Thoracic aorta (tissue), 2 donors: ENCODE measurements at places on chromosomes 4 and X.

DNA sequence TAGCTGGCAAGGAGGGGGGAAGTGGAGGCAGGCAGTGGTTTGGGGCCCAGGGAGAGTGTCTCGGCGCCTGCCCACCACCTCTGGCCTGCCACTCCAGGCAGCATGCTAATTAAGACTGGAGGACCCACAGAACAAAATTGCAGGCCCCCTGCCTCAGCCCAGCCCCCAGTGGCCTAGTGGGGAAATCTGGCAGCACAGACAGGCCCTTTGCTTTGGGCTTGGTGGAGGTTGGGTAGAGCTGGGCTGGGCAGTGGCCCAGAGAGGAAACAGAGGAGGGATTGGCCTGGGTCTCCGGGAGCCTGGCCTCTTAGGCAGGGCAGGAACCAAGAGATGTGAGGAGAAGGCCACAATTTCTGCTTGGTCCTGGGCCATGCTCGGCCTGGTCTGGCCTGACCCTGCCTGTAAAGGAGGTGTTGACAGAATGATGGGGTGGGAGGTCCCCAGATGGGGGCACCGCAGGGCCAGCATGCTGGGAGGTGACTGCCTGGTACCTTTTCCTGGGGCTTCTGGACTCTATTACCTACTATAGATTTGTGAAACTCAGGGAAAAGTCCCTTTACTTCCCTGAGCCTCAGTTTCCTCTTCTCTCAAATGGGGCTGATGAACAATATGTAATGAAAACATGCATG, 92.4 kb upstream of the PJA1 start:
- H3K36me3 ChIP-seq = no peaks in the 10 kb centered on the region
- H3K27ac ChIP-seq = no peak overlapping the region
- no peaks in the 10 kb centered on the region for H3K27me3 ChIP-seq
- no peak for DNase-seq
- no peaks in the 10 kb centered on the region for H3K4me1 ChIP-seq

- H3K27me3 ChIP-seq = no peaks in the 10 kb centered on the region
- DNase-seq = no peak
- H3K27ac ChIP-seq = no peak overlapping the region
- H3K4me3 ChIP-seq = no peak overlapping the region
Observed at GRCh38 chr4:15262396-15262795, 165.4 kb upstream of the C1QTNF7 start.

- no peaks in the 10 kb centered on the region for H3K4me1 ChIP-seq
- no peak overlapping the region for H3K27ac ChIP-seq
- no peak for DNase-seq
- no peaks in the 10 kb centered on the region for H3K27me3 ChIP-seq
- H3K4me3 ChIP-seq = no peak overlapping the region
- H3K36me3 ChIP-seq = no peaks in the 10 kb centered on the region
Observed at GRCh38 chrX:103343105-103343504, 13.1 kb downstream of the TCEAL7 start.

DNA sequence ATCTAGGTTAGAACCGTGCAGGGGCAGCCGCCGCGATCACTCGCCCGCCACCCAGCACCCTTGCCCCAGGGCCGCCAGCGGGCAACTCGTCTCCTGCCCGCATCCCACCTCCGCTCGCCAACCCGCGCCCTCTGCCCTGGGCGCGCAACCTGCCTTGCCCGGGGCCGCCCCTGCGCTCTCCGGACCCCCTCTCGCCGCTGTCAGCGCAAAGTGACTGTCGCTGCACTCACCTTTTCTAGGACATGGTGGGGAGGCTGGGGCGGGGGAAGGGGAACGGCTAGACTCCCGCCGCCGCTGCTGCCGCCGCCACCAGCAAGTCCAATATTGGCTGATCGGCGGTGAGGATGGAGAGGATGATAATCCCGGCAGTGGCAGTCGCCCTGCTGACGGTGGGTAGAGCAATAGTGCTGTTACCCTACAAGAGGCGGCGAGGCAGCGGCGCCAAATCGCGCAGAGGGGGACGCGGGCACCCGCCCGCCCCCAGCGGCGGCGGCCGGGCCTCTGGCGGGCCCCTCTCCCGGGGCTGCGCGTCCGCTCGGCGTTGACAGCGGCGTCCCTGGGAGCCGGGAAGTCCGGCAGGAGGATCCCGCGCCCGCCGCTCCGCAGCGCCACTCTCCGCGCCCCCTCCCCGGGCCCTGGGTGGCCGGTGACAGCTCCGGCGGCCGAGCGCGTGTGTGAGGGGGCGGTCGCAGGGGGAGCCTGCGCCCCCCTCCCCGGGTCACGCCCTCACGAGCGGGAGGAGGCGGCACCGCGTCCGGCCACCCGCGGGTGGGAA, 2.3 kb upstream of the NR3C2 start:
- no peak for DNase-seq
- no peaks in the 10 kb centered on the region for H3K27me3 ChIP-seq
- H3K4me3 ChIP-seq = peak overlapping the region; percentile 100
- peak overlapping the region; percentile 33 for H3K27ac ChIP-seq

DNA sequence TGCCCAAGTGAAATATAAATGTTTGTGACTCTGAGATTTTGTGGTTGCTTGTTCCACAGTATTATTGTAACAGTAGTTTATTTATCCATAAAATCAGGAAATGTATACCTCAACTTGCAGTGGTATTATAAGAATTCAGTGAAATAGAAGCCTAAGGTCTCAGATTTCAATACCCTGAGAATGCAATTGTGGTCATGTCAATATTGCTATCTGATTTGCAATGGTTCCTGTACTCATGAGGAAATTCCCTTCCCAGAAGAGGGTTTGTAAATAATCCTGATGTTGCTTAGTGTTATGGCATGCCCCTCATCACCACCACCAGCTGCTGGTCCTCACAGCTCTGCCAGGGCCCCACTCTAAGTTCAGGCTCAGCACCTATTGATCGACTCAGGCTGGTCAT, 67.8 kb downstream of the SLC34A2 start:
- H3K36me3 ChIP-seq = no peaks in the 10 kb centered on the region
- no peak overlapping the region for H3K27ac ChIP-seq
- H3K27me3 ChIP-seq = no peaks in the 10 kb centered on the region
- H3K4me1 ChIP-seq = no peaks in the 10 kb centered on the region
- no peak overlapping the region for H3K4me3 ChIP-seq
- no peak for DNase-seq

DNA sequence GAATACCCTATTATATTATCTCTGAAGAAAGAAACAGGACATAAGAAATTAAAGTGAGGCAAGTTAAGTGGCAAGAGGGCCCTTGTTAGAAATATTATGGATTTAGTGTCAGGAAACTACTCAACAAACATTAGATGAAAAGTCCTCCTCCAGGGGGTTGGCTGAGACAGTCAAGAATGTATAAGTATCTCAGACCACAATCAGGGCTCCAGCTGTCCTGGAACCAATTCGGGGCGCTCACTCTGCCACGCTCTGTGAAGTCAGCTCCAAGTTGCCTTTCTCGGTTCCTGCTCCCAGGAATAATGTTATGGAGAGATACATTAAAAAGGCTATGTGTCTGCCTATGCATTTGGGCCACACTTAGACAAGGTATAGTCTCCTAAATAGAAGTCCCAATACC, 73.3 kb downstream of the RASGEF1B start:
- no peak overlapping the region for H3K27ac ChIP-seq
- no peak overlapping the region for H3K4me3 ChIP-seq
- no peaks in the 10 kb centered on the region for H3K36me3 ChIP-seq
- no peaks in the 10 kb centered on the region for H3K27me3 ChIP-seq
- no peaks in the 10 kb centered on the region for H3K4me1 ChIP-seq

DNA sequence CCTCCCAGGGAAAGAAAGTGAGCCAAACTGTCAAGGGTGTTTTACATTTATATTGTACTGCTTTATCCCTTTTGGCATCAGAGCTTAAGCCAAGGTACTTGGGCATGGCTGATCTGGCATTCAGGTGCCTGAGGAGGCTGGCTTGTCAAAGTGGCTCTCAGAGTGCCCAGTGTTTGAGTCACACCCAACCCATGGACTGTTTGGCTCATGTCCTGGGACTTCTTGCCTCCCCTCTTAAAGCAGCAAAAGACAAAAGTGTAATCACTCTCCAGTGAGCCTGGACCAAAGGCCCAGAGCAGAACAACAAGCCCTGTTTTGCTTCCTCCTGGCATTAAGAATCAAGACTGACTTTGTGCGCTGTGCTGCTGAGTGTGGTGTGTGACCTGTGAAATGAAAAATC, 311.7 kb upstream of the TAPT1 start:
- H3K4me3 ChIP-seq = no peak overlapping the region
- DNase-seq = no peak
- no peaks in the 10 kb centered on the region for H3K27me3 ChIP-seq
- H3K36me3 ChIP-seq = no peaks in the 10 kb centered on the region
- peak overlapping the region; percentile 37 for H3K27ac ChIP-seq

DNA sequence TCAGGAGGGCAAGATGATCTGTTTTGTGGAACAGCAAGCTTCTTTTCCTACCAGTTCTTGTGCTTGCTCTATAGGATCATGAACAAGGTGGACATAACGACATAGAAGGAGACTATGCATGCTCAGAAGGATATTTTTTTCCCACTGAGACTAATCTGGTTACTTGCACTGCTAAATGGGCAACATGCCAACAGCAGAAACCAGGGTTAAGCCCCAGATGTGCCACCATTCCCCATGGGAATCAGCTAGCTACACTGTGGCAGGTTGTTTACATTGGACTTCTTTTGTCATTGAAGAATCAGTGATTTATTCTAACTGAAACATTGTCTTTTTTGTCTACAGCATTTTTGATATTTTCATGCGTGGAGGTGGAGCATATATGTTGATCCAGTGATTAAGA, 165.6 kb downstream of the C4orf33 start:
- no peaks in the 10 kb centered on the region for H3K27me3 ChIP-seq
- no peak for DNase-seq
- no peak overlapping the region for H3K27ac ChIP-seq

DNA sequence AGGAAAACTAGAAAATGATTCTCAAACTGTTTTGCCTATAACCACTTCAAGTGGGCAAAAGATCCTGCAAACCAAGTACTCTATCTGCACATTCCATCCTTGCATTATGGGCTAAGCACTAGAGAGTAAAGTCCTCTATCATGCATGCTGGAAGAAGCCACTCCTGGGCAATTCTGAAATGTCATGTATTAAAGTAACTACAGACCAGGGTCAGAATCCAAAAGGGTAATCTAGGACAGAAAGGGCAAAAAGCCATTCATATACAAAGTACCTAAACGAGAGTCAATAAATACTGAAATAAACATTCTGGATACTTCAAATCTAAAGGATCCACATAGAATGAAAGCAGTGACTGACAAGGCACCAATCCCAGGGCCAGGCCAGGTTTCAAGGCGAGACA, 1.0 kb downstream of the SNX12 start:
- H3K4me1 ChIP-seq = peaks cover 9% of the 10 kb centered on the region
- peak overlapping the region; percentile 82 for H3K27ac ChIP-seq
- no peaks in the 10 kb centered on the region for H3K27me3 ChIP-seq
- no peak for DNase-seq
- H3K4me3 ChIP-seq = peak overlapping the region; percentile 82
- H3K36me3 ChIP-seq = no peaks in the 10 kb centered on the region

DNA sequence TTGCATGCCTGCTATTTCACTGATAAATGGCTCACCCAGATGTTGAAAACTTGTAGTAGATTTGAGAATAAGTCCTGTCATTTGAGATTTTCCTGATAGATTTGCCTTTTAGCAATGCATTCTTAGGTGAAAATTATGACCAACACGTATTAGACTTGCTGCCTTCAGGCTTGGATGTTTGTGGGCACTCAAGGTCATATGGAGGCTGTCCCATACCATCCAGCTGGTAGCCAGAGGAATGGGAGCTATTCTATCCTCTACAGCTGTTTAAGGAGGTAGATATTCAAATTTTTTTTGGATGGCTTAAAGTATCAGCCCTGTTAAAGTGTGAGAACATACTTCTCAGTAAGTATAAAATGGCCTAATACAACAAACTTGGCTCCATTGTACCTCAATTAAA, 34.7 kb downstream of the RTL3 start:
- no peak overlapping the region for H3K27ac ChIP-seq
- DNase-seq = no peak
- no peaks in the 10 kb centered on the region for H3K4me1 ChIP-seq
- no peak overlapping the region for H3K4me3 ChIP-seq

DNA sequence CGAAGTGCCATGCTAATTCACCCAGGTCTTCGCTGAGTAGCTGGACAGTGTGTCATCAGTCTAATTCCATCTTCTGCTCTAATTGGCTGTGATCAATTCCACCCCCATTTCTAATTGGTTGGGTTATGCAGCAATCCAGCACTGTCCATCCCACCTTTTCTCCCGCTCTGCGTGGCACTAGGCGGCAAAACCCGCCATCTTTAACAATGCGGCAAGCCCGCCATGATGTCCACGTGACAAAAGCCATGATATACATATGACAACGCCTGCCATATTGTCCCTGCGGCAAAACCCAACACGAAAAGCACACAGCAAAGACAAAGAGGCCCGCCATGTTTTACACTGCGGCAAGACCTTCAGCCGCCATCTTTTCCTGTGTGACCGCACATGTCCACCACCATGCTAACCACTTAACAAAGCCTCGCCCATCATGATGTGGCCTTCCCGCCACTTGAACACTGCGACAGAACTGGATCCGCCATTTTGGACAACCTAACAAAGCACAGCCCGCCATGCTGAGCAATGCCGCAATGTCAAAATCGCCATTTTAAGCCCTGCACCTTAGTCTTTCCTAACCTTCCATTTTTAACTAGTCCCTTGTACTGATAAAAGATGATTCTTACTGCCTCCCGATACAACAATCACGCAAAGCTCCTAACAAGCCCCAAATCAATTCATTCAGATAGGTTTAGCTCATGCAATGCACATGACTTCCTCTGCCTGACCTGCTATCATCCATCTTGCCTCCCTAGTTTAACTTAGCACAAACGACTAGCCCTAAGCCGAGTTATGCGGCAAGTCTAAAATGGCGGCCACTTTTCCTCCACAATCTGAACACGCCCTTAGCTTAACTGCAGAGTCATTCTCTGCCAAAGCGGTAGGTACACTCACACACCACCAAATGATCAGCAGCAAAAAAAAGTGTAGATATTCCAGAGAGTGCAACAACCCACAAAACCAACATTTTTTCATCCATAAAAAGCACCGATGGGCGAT, 288.3 kb downstream of the CHIC1 start:
- H3K27ac ChIP-seq = no peak overlapping the region
- H3K36me3 ChIP-seq = no peaks in the 10 kb centered on the region
- no peak overlapping the region for H3K4me3 ChIP-seq
- no peak for DNase-seq
- H3K4me1 ChIP-seq = no peaks in the 10 kb centered on the region
- H3K27me3 ChIP-seq = no peaks in the 10 kb centered on the region

GRCh38 chrX:153929576-153929975, 3.5 kb upstream of the ARHGAP4 start:
- no peaks in the 10 kb centered on the region for H3K27me3 ChIP-seq
- no peak overlapping the region for H3K27ac ChIP-seq
- no peak overlapping the region for H3K4me3 ChIP-seq

- no peak overlapping the region for H3K4me3 ChIP-seq
- DNase-seq = no peak
- no peaks in the 10 kb centered on the region for H3K27me3 ChIP-seq
- H3K27ac ChIP-seq = no peak overlapping the region
- no peaks in the 10 kb centered on the region for H3K4me1 ChIP-seq
Observed at GRCh38 chrX:48491809-48492208, 15.8 kb downstream of the FTSJ1 start.

- DNase-seq = peak; percentile 5
- H3K36me3 ChIP-seq = no peaks in the 10 kb centered on the region
- H3K27me3 ChIP-seq = no peaks in the 10 kb centered on the region
- H3K27ac ChIP-seq = peak within 1 kb of the TSS; percentile 22
Observed at GRCh38 chrX:76427560-76428242, at the start of gene MAGEE1. TSS of gene MAGEE1 (plus strand) at chrX:76427710. CDS start at chrX:76427931, 221 bp downstream.

- H3K27me3 ChIP-seq = no peaks in the 10 kb centered on the region
- H3K27ac ChIP-seq = no peak overlapping the region
- no peak overlapping the region for H3K4me3 ChIP-seq
- no peaks in the 10 kb centered on the region for H3K4me1 ChIP-seq
- DNase-seq = no peak
Observed at GRCh38 chrX:9907645-9908387, 59.3 kb upstream of the CLDN34 start.

- DNase-seq = no peak
- no peak overlapping the region for H3K4me3 ChIP-seq
Observed at GRCh38 chr4:183571350-183571941, 66.6 kb downstream of the ING2 start.
